Activated effector memory CD4-positive, alpha-beta T cell treated with Interleukin-2 at 50 U/mL for 16 hours (primary cell): ENCODE measurements at places on chromosomes 6 and 20.

- no peak for DNase-seq
Observed at GRCh38 chr20:61924858-61925554, 140.7 kb downstream of the TAF4 start.

- no peak for DNase-seq
Observed at GRCh38 chr6:84057908-84058307, 24.3 kb downstream of the MRAP2 start.

GRCh38 chr6:137995371-137995770 lies 111.8 kb downstream of the PERP start:
- DNase-seq = no peak

GRCh38 chr6:136736281-136736960 lies 55.9 kb downstream of the MAP3K5 start:
- DNase-seq = no peak

- DNase-seq = no peak
Observed at GRCh38 chr6:108904741-108905140, 56.5 kb downstream of the ARMC2 start.

DNA sequence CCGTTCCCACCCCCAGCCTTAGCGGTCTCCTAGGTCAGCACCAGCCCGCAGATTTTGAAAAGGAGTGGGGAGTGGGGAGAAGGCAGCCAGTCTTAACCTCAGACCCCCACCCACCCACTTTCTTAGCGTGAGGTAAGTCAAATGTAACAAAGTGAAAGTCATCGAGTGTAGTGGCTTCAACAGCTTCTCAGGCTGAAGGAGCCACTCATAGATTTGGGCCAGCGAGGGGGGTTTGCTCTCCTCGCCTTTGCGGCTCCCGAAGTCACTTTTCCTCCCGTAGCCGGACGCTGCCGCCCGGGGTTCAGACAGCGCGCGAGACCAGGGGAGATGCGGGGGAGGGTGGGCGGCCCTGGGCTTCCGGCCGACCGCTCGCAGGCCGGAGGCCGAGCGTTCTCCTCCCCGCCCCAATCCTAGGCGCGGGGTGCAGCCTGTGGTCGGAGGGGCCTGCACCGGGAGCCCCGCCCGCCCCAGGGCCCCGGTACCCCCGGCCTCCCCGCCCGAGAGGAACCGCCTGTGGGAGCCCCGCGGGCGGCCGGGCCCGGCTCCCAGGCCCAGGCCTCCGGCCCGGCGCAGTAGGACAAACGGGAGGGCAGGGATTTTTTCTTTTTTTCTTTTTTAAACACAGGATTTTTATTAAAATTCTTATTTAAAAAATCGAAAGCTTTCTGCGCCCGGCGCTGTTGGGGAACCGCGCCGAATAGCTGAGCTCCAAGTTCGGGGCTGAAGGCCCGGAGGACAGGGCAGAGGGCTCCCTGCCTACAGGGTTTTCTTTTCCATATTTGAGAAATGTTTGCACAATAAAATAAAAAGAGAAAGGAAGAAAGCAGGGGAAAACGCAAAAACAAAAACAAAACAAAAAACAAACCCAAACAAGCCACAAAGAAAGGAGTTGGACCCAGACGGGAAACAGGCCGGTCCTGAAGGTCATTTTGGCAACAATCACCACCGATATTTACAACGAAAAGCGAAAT lies 3.2 kb downstream of the NKX2-2 start:
- no peak for DNase-seq

DNA sequence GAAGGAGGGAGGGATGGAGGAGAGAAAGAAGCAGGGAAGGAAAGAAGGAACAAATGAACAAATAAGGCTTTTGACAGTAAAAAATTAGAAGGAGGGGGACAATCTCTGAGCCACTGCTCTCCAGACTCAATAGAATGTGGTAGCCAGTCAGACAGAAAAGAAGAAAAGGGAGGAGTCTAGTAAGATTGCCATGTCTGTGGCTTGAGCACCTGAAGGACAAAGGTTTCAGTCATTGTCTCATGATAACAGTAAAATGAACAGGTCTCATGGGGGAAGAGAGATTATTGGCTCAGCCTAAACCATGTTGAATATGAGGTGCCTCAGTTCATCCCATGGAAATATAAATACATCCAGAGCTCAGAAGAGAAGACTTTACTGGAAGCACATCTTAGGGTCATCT lies 14.0 kb upstream of the LOC128125822 start:
- no peak for DNase-seq

- DNase-seq = no peak
Observed at GRCh38 chr20:54063992-54064676, 6.3 kb downstream of the BCAS1 start.

- no peak for DNase-seq
Observed at GRCh38 chr20:22579711-22580697, 4.4 kb downstream of the FOXA2 start.

DNA sequence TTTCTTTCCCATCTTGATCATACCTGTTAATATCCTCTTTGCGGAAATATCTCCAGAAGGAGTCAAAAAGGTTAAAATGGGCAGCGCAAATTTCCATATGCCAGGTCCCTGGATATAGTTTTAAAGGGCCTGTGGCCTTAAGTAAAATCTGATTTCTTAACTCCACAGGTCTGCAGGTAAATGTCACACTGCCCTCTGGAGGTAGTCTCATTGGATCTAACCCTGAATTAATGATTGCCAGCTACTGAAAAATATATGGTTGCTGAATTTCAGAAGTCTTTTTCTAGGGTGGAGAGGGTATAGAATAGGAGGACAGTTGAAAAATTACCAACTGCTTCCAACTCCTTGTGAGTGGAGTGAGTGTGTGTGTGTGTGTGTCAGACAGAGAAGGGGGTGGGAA lies 8.5 kb downstream of the MOXD1 start:
- DNase-seq = no peak

DNA sequence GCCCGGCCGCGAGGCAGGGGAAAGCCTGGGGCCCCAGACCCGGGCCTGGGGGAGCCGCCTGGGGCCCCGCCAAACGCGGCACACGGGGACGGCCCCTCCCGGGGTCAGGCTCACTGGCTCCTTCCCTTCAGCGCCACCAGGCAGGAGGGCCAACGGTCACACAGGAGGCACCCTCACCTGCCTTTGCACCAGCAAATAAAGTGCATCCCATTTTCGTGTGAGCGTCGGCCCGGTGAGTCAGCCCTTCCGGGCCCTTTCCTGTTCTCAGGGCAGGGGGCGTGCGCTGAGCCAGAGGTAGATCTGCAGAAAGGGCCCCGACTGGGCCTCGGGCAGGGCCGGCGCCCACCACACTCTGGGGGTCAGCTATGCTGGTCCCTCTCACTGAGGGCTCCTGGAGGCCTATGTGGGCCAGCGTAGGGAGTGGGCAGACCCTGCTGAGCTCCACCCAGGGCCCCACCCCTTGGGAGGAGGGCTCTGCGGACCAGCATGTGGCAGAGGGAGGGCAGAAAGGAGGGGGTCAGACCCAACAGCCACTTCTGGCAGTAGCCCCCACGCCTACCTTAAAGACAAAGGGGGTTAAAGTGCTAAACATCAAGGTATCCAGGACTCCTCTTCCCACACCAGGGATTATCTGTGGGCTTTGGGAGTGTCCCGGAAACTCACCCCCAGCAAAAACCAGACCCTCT lies 931 bp upstream of the UCKL1 start:
- DNase-seq = peak; percentile 73

- DNase-seq = no peak
Observed at GRCh38 chr6:21070620-21071019, 522.9 kb upstream of the SOX4 start.

- no peak for DNase-seq
Observed at GRCh38 chr6:39251406-39251805, 22.1 kb upstream of the KCNK5 start.

DNA sequence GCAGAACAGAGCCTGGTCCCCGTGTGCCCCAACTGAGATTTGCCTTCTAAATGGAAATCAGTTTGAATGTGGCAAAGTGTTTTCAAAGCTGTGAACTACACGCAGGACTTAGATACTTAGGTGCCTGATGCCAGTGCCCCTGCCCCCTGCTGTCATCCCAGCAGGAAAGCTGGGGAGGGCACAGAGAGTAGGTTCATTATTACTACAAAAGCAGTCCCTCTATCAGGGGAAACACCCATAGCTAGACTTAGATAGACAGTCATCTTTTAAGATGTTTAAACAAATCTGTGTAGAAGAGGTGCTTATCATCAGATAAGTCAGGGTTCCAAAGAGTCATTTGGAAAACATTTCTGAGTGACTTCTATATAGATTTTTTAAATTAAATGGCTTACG lies 155.0 kb upstream of the SNX9 start:
- DNase-seq = no peak

GRCh38 chr20:63574156-63574828 lies at the start of gene HELZ2:
TSS of gene HELZ2 (minus strand) at chr20:63574239. CDS start at chr20:63572385, 1,854 bp downstream.
- DNase-seq = peak; percentile 62

DNA sequence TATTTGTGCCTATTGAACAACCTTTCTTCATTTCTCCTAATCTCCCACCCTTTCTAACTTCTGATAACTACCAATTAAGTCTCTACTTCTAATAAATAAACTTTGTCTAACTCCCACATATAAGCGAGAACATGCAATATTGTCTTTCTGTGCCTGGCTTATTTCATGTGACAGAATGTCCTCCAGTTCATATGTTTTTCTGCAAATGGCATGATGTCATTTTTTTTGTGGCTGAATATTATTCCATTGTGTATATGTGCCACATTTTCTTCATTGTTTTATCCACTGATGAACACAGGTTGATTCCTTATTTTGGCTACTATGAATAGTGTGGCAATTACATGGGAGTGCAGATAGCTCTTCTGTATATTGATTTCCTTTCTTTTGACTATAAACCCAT lies 1041.5 kb upstream of the MANEA start:
- DNase-seq = no peak

GRCh38 chr20:19451231-19451922 lies 238.9 kb downstream of the SLC24A3 start:
- DNase-seq = no peak

- DNase-seq = no peak
Observed at GRCh38 chr20:38152175-38152620, 12.9 kb downstream of the TGM2 start.

DNA sequence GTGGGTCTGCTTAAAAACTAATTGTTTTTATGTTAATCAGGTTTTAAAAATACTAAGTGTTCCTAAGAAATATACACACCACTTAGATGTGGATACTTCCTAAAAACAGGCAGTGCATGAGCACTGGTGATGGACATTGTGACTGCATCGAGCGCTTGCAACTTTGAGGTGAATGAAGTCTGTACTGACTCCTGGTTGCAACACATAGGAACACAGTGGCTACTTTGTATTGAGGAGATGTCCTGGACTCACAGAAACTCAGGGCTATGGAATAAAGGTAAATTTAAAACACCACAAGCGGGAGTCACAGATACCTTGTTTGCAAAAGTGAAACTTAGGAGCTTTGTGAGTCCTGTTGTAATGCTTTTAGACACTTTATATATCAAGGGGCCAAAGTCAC lies 55.6 kb upstream of the POLR1H start:
- DNase-seq = no peak

- no peak for DNase-seq
Observed at GRCh38 chr6:30820193-30820592, 64.1 kb upstream of the DDR1 start.

- no peak for DNase-seq
Observed at GRCh38 chr6:3841711-3842565, 7.2 kb upstream of the FAM50B start.

- DNase-seq = no peak
Observed at GRCh38 chr6:6717953-6718352, 129.4 kb downstream of the LY86 start.

DNA sequence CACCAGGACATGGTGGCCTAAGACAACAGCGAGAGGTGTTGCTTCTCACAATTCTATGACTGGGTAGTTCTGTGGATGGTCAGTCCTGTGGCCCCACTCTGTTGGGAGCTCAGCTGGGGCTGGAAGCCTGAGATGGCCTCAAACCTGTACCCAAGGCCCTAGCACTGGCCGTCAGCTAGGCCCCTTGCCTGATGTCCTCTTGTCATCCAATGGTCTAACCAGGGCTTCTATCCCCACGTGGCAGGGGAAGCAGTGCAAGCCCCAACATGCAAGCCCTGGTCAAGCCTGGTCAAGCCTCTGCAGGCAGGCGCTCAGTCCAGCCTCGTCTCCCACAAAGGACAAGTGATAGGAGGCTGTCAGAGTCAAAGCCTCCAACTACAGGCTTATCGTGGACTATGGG lies 196.5 kb upstream of the CST7 start:
- no peak for DNase-seq

DNA sequence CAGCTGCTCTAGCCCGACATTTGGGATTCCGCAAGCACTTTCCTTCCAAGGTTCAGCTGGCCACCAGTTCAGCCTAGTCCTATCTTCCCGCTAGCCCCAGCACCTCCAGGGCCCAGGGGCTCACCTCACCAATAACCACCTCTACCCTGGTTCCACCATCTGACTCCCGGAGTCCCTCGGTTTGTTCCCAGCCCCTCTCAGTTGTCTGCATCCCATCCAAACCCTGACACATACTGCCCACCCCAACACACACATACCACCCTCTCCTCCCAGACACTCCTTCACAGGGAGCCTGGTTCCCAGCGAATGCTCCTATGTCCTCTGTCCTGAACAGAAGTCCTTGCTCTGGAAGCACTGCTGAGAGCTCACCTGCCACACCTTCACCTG lies 418 bp downstream of the TNXB start:
- no peak for DNase-seq

DNA sequence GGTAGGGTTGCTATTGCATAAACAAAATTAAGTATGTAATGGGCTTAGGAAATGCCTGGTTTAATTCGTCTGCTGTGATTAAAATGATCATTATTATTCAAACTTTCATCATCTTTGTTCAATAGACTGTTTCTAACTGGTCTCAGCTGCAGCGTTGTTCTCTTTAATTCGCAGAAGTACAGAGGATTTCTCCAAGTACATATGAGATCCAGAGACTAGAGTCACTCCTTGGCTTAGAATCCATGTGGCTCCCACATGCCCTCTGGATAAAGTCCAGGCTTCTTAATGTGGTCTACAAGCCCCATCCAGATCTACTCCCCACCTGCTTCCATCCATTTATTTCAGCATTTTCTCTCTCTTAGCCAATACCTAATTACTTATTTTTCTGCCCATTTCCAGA lies 1.1 kb upstream of the ZBTB24 start:
- DNase-seq = no peak

DNA sequence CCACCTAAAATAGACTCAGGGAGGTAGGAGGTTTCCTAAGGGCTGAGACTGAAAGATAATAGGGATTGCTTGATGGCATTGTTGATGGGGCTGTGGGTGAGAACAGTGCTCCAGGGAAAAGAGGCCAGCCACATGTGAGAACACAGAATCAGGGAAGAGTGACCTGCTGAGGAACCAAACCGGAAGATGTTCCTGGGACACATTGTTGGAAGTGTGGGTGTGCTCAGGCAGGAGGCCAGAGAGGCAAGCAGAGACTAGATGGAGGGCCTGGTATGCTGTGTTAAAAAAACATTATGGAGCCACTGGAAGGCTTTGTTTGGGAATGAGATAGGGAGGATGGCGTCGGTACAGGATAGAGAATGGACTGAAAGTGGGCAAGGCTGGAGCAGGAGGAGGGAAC lies 23.3 kb downstream of the RNF144B start:
- no peak for DNase-seq

GRCh38 chr6:166419717-166420116 lies 37.0 kb upstream of the MPC1 start:
- no peak for DNase-seq

- no peak for DNase-seq
Observed at GRCh38 chr6:158769771-158770432, 49.3 kb downstream of the EZR start.
